Stimulated activated CD8-positive, alpha-beta memory T cell treated with anti-CD3 and anti-CD28 coated beads, Interleukin-15, amount 100 ng/mL, for 1 hour (primary cell): ENCODE measurements at places on chromosomes 2 and 18.

DNA sequence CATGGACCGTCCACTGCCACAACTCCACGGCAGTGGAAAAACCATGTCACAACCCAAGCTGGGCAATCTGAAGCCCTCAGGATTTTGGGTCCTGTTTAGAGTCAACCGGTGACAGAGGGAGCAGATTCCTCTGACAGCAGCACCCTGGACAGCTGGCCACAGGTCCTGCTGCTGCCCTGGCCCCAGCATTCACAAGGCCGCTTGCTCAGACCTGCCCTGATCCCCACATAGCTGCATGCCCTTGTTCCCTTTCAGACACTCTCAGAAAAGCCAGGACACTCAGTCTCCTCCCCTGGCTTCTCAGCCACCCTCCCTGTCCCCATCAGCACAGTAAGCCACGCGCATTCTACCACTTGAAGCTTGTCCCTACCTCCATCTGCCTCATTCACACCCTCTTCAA, 1.6 kb downstream of the COPS9 start:
- no peak for DNase-seq

DNA sequence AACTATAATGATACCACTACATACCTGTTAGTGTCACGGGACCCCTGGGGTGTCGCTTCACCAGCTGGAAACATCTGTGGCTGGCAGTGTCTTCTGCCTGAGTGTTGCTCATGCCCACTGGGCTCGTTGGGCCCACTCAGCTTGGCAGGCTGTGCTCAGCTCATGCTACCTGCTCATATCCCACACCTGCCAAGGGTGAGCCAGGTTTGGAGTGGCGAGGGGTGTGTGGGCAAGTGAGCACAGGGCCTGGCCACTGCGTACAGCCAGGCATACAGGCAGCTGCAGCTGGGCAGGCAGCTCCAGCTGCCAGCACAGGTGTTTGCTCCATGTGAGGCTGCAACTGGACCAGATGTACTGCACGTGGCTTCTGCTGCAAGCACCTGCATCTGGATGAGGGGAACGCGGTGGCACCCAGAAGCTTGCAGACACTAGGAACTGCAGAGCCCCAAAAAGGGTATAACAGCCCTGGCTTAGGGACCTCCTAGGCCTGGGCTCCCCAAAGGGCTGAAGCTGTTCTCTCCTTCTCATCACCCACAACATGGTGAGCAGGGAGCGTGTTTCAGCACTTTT, 70.1 kb downstream of the SUCLG1 start:
- no peak for DNase-seq

- no peak for DNase-seq
Measured at GRCh38 chr2:181632733-181633401, 24.0 kb downstream of the CERKL start.

GRCh38 chr2:11559066-11559785, 25.4 kb downstream of the GREB1 start:
- no peak for DNase-seq

GRCh38 chr2:95303191-95303919, 6.2 kb downstream of the KCNIP3 start:
- DNase-seq = no peak

- no peak for DNase-seq
Measured at GRCh38 chr18:22946846-22947245, 13.7 kb downstream of the RBBP8 start.

GRCh38 chr2:134934641-134935040, 16.0 kb downstream of the CCNT2 start:
- DNase-seq = no peak

DNA sequence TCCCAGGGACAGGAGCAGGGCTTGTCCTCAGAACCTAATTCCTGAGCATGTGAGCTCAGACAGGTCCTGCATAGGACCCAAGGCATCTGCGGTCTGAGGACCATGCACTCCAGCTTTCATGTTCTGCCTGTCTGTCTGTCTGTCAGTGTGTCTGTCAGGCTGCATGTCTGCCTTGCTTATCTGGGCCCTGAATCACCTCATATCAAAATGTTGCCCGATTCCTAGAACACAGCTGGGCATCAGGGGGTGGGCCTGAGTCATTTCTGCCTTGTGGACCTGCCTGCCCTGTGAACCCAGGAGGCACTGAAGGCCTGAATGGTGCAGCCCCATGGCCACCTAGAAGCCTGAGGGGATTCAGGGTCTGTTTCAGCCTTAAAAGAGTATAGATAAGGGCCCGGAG, 22.1 kb downstream of the INHBB start:
- DNase-seq = no peak

DNA sequence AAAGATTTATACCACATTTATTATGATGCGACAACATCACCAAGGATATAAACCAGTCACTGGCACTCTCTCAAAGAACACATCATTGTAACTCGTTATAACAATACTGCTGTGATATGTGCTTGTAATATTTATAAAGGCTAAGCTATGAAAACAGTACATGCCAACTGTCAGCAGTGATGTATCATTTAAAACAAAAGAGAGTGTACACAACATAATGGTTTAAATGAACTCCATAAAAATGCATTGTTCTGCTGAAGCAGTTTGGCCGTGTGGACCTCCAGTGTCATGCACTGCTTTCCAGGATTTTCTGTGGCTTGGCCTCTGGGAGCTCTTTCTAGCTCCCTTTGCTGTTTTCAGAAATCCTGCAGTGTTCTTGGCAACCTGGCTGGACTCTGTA, 215.6 kb downstream of the MTX2 start:
- DNase-seq = no peak

DNA sequence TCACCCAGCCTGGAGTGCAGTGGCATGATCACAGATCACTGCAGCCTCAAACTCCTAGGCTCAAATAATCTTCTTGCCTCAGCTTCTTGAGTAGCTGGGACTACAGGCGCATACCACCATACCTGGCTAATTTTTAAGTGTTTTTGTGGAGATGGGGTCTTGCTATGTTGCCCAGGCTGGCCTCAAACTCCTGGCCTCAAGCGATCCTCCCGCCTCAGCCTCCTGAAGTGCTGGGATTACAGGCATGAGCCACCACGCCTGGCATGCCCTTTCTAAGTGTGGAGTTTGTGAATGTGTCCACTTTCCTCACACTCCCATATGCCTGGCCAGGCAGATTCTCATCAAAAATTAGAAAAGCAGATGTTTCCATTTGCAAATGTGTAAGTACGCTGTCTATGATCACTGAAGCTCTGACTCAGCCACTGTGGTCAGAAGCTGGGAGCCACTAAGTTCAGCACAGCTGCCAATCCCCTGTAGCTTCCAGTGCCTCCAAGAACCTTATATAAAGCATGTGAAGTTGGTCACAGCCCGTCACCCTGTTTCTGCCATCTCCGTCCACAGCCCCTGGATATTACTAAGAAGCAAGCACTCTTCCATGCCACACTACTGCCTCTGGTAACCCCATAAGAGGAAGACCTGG, 155.4 kb downstream of the FAM210A start:
- no peak for DNase-seq

DNA sequence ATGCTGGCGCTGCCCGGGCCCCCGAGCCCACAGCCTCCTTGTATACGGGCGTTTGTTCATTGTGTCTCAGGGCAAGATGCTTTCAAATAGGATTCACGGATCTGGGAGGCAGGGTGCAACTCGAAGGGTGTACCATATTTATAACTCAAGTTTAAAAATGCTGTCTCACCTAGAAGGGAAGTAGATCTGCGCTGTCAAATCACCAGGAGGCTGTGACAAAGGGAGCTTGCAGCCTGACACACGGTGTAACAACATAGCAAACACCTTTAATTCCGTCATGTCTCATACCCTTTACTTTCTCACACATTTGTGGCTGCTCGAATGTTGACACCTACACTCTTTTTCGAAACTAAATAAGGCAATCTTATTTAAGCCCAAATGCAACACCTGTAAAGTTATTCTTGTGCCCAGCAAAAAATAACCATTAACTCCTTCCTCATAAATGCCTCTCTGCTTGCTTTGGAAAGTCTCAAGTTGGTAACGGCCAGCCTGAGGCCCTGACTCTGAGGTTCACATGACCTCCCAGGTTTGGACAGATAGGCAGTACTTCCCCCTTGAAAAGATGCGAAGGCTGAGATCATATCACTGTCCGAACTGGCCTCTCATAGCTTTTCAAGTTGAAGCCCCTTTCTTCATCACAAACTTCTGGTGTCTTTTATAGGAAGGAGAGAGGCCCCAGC, 11.6 kb downstream of the ZEB2 start:
- DNase-seq = no peak

DNA sequence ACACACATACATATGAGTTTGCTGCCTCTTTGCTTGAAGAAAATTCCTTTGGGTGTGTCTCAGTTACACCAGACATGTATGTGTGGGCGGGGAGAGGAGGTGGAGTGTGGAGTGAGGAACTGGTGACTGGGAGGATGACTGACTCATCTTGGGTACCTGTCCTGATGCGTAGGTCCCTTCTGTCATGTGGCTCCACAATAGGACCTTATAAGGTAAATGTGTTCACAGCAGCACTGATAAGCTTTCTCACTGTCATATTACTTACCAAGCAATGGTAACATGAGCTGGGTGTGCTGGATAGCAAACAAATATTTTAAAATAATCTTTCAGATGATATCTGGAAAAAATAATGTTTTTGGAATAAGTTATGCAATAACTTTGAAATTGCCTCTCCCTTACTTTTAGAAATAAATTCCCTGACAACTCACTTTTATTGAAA, 45.1 kb downstream of the SLC9A2 start:
- no peak for DNase-seq

GRCh38 chr18:55706898-55707297, 118.9 kb upstream of the TCF4 start:
- DNase-seq = no peak

- DNase-seq = no peak
Measured at GRCh38 chr2:60838481-60838880, 42.9 kb upstream of the REL start.

- no peak for DNase-seq
Measured at GRCh38 chr2:68225119-68225632, 27.2 kb downstream of the PPP3R1 start.

DNA sequence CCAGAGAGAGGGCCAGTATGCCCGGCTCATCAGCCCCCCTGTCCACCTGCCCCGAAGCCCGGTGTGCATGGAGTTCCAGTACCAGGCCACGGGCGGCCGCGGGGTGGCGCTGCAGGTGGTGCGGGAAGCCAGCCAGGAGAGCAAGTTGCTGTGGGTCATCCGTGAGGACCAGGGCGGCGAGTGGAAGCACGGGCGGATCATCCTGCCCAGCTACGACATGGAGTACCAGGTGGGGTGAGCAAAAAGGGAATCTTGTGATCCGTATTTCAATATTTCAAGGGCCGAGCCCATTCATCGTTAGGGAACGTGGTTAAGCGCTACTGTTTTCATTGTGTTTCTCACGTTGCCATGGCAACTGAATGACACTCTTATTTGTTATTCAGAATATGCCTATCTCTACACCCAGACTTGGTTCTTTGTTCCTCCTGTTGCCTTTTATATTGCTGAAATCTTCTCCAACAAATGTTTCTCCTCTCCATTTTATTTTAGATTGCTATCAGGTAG, 81.5 kb downstream of the NRP2 start:
- DNase-seq = no peak
